CD4-positive, alpha-beta T cell treated with Interleukin-4 for 4 hours (primary cell): ENCODE measurements at places on chromosomes 4 and X.

DNA sequence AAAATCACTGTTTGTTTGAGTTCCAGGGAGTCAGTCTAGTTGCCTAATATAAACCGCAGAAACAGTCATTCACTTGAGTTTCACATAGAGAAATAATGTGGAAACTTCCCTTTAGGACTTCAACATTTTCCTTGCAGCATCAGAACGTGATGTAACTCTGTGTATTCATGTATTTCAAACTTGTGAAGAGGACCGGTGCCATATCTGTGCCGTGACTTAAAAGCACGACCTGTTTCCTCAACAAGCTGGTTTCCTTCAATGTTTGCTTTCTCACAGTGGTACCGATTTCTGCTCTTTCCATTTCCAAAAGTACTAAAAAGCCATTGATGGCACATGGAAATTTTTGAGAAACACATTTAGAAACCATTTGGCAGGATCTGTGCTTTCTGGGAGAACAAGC is 166.6 kb upstream of the RAPGEF2 start:
- no peak for DNase-seq

DNA sequence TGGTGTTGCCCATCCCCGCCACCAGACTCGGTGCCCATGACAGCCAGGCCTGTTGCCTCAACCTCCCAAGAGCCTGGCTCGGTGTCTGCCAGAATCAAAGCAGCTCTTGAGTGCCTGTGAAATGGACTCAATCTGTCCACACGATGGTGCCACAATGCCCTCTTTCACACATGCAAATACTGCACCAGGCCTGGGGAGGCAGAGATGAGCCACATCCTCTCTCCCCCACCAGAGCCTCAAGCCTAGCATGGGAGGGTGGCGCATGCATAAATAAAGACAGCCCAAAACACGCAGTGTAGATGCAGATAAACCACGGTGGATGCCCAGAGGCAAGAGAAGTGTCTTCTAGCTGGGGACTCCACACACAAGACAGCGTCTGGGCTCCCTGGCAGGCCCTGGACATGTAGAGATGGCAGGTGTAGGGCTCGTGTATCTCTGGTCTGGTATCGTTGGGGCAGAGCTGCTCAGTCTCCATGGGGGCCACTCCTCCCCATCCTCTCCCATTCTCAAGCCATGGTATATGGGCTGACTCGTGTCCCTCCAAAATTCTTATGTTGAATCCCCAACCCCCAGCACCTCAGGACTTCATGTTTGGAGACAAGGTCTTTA is 65.6 kb downstream of the JAKMIP1 start:
- DNase-seq: peak; percentile 76

GRCh38 chr4:63894161-63894560 is 515.1 kb downstream of the TECRL start:
- no peak for DNase-seq

DNA sequence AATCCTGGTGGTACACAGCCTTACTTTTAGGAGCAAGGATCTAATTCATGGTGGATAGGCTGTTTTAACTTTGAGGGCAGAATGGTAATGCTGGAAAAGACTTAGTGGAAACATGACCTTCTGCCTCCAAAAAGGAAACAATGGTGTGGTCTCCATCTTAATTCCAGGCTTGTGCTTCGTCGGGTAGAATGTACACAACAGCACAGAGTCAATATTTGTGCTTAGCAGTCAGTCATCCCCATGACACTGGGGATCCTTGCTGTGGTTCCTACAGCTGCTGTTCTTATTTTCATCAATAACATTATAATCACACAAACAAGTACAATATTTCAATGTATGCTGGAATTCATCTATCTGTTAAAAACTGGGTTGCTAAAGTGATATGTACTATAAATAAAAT is 104.4 kb downstream of the HHIP start:
- no peak for DNase-seq

DNA sequence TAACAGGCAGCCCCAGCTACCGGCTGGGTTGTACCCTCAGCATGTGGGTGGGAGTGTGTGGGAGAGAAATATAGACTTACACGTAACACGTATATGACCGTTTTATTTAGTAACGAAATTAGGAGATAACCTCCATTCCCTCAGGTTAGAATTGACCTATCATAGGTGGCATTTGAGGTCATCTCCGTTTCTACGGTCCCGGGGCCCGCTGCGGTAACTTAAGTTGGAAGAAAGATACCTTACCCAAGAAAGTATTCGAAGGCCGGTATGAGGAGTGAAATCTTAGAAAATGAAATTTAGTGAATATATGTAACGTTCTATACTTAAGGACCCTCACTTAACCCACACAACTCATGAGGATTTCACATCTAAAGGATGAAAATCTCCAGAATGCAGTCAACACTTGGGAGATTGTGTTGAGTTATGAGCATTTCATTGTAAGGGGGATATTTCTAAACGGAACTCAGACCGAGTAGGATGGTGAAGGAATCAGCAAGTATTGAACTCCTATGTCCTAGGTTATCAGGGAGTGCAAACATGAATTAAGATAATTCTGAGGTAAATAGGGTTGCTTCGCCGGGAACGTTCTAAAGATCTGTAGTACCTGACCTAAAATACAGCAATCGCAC is 891 bp downstream of the CISD2 start:
- DNase-seq: no peak

GRCh38 chr4:133439830-133440229 is 290.7 kb downstream of the PCDH10 start:
- DNase-seq: no peak

- DNase-seq: no peak
These were observed 74.4 kb upstream of the IRF2 start for GRCh38 chr4:184548648-184549341.
